Fibroblast of skin of abdomen (primary cell): ENCODE measurements at places on chromosomes 2 and 18.

- no peak for DNase-seq
These were observed 274.4 kb downstream of the ERBB4 start for GRCh38 chr2:212264187-212264586.

- peak; percentile 53 for DNase-seq
These were observed 135.6 kb downstream of the CDH2 start for GRCh38 chr18:28041366-28041765.

GRCh38 chr18:36821681-36822080 is 7.1 kb downstream of the TPGS2 start:
- peak; percentile 34 for DNase-seq

DNA sequence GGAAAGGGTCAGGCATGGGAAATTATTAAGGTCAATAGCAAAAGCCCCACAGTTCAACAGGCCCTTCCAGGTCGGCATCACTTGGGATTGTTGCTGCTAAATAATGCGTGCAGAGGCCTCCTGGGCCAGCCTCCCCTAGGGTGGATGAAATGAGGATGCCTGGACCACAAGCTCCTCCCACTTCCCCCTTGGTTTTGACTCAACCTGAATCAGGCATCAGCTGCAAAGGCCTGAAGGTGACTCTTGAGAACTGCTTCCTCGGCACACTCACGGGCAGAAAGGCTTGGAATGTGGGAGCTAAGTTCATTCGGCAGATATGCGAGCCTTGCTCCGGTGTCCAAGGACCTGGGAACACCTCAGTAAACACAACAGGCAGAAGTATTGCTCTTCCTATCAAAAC is 69.3 kb downstream of the MBP start:
- DNase-seq = no peak

GRCh38 chr2:7676714-7677113 is 759.5 kb downstream of the RNF144A start:
- no peak for DNase-seq

DNA sequence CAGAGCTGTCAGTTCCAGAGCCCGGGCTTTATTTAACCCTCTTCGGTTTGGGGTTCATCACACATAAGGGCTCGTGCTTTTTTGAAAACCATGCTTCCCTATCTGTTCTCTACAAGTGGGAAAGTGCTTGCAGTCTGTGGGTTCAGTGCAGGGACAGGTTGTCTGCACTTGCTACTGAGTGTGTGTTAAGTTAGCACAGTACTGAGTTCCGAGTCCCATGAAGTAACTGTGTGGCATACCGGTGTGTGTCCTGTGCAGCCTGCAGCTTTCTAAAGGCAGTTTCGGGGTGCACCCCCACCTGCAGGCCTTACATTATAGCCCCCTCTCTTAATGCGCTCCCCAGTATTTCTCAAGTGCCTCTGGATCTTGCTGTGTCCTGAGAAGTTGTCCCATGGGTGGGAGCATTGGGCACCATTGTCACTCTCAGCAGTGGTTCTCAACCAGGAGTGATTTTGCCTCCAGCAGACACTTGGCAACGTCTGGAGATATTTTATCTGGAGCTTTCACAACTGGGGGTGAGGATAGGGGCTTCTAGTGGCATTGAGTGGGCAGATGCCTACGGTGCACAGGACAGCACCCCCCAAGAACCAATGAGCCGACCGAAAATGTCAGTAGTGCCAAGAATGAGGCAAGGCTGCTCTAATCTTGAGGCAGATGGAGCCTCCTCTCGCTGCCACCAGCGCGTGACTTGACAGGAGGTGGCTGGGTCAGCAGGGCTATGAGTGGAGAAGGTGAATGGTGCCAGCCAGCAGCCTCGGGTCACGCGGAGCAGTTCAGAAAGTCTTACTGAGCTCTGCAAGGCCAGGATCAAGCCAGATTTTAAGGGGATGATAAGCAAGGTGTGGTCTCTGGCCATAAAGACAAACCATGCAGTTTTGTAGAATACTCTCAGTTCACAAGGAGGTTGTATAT is 152.2 kb downstream of the SMAD7 start:
- no peak for DNase-seq
